ENCODE measurements at places on chromosomes 11 and 22.

GRCh38 chr11:128632141-128632791, 44.9 kb upstream of the ETS1 start:
- no peak for DNase-seq

GRCh38 chr11:108766596-108767173, 101.8 kb downstream of the DDX10 start:
- no peak for DNase-seq

DNA sequence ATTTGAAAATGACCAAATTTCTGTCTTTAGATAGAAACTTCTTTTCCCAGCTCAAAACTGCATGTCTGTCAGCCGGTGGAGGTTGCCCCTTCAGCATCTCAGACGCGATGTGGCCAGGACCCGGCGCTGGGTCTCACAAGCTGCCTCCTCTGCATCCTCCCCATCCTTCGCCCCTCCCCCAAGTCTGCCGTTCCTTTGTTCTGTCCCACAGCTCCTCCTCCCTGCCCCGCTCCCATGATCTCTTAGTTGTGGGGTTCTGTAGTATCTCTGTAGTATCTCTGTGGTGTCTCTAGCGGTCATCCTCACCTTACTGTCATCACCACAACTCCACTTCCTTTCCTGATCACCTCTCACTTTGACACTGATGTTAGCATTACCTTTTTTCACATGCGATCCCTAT, 49.9 kb downstream of the TRAF6 start:
- no peak for DNase-seq

DNA sequence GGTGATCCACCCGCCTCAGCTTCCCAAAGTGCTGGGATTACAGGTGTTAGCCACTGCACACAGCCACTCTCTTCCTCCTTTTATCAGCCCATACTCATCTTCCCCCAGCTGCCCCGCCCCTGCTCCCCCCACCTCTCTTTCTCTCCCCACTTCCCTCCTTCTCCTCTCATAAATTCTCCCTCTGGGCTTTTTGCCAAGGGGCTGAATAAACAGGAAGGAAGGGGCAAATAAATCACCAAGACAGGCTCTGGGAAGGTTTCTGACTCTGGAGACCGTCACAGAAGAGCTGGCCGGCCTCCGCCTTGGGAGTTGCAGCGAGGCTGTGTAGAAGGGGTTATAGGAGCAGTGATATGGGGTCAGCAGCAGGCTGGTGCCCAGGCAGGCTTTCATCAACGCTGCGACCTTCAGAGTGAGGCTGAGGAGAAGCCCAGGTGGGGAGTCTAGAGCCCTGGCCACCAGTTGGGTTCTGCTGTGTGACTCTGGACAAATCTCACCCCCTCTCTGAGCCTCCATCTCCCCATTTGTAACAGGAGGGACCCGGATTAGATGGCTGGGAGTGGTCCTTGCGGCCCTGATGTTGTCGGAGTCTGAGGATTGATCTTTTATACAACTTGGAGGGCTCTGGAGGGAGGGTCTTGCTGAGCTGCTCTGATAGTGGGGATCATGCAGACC, 62.6 kb upstream of the RASD2 start:
- DNase-seq = no peak

- DNase-seq = no peak
Observed at GRCh38 chr11:126901783-126902182, 98.8 kb downstream of the KIRREL3 start.

- no peak for DNase-seq
Observed at GRCh38 chr11:69355346-69355940, 61.5 kb downstream of the MYEOV start.
